NCI-H1048 (cell line): ENCODE measurements at places on chromosomes 1 and 21.

- no peak for DNase-seq
Observed at GRCh38 chr1:173249349-173249748, 42.2 kb upstream of the TNFSF4 start.

DNA sequence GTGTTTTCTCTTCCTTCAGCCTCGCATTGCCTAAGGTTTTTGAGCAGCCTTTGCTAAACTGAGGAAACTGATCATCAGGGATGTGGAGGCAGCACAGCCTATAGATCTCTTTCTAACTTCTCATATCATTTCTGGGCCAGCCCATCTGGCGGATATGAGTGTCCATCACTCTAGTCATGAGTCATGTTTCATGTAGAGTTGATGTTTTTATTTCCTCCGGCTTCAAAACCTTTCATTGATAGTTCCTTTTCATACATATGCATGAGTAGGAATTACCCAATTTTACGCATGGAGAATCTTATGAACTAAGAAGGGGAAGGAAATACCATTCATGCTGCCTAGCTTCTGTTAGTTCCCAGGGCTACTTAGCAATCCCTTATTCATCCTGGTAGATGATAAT, 66.3 kb downstream of the SPATA46 start:
- DNase-seq: no peak

- DNase-seq: no peak
Observed at GRCh38 chr1:179941454-179941853, 13.2 kb upstream of the CEP350 start.

DNA sequence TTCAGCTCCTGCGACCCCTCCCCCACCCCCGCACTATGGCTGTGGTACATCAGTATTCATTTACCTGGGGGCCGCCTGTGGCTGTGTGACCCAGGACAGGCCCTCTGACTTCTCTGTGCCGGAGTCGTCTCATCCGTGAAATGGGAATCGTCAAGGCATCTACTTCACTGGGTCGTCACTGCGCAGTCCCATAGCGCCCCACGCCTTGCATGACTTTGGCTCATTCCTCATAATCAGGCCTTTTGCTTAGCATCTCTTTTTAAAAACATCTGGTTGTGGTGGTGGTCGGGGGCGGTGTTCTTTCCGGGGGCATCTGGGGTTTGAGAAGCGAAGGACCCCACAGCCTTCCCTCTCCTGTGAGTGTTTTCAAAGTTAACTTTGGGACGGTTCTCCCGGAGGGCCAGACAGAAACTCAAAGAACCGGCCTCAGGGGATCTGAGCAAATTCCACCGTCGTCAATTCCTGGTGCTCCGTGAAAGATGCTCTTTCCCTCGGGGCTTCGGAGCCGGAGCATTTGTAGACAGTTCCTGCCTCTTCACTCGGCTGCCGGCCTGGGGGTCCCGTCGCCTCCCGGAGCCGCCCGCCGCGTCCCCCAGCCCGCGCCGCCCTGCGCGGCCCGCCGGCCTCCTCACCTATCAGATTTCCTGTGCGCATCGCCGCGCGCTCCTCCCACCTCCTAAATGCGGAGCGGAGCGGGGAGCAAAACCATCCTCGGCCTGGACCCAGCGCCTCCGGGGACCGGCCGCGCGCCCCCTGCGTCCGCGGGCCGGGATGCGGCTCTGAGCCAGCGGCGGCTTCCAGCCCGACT, at the start of gene B3GALT5:
TSS of gene B3GALT5 (plus strand) at position 708 of the 808 bp plus-strand sequence. CDS start 47,620 bp downstream, outside the sequence.
- DNase-seq: no peak

DNA sequence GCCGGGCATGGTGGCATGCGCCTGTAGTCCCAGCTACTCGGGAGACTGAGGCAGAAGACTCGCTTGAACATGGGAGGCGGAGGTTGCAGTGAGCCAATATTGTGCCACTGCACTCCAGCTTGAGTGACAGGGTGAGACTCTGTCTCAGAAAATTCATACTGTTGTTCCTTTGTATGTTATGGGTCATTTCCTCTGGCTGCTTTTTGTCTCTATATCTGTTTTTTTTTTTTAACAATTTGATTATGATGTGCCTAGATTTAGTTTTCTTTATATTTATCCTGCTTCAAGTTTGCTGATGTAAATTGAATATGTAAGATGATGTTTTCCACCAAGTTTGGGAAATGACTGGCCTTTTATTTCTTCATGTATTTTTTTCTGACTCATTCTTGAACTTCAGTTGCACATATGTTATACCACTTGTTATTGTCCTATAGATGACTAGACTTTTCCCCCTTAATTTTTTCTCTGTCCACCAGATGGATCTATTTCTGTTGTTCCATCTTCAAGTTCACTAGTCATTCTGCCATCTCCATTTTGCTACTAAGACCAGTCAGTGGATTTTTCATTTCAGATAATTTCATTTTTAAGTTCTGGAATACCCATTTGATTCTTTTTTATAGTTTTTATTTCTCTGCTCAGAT, 173.5 kb downstream of the GALNT2 start:
- no peak for DNase-seq

DNA sequence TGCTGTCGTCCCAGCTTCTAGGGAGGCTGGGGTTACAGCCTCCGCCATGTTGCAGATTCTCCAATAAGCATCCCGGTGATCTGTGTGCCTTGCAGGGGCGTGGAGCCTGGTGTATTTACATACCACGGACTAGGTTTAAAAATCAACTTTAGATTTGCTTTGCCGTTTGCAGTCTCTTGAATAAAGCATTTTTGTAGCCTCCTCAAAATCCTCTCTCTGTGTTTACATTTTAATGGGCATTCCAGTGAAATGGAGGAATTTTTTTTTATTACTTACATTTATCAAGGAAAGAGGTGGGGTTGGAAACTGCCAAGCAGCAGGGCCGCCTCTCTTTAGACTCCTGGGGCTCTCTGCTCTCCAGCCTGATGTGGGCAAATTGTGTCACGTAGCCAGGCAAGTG, 437.5 kb upstream of the VAMP3 start:
- no peak for DNase-seq

DNA sequence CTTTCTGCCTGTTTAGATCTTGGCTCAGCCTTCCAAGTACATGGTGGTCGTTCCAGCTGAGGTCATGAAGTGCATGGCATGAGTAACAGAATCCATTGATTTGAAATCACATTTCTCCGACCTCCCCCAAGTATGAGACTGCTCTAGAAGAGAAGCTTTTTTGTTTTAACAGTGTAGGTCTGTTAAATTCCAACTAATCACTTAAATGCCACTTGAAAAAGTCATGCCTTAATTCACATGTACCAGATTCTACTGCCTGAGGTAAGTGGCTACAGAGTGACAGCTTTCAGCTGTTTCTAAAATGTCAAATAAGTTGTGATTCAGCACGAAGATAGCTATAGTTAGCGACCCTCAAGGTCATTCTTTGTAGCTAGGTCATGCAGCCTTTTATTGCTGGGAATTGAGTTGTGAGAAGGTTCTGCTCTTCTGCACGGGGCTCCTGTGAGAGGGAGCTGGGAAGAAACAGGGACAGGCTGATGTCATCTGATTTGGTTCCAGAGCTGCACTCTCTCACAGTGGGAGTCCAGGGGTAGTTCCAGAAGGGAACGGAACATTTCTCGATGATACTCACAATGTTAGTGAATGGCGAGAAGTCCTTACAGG, 112.7 kb downstream of the VPS13D start:
- no peak for DNase-seq

GRCh38 chr21:40936178-40936577, 89.2 kb upstream of the DSCAM start:
- DNase-seq: no peak

- DNase-seq: no peak
Observed at GRCh38 chr1:204725821-204726448, 40.4 kb upstream of the LRRN2 start.

DNA sequence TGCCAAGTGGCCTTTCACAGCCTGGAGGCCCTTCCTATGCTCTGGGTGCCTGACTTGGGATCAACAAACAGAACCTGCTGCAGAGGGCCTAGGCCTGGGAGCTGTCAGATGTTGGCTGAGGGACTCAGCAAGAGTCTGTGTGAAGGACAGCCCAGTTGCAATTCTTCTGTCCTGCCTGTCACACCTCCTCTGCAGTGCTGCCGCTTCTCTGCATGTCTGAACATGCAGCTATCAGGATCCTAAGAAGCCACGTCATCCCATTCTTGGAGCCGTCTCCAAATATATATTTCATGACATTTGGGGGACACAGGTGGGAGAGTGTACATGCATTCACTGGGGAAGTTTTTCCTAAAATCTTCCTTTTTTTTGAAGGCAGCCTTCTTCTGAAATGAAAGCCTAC, 8.6 kb downstream of the FCAMR start:
- no peak for DNase-seq

DNA sequence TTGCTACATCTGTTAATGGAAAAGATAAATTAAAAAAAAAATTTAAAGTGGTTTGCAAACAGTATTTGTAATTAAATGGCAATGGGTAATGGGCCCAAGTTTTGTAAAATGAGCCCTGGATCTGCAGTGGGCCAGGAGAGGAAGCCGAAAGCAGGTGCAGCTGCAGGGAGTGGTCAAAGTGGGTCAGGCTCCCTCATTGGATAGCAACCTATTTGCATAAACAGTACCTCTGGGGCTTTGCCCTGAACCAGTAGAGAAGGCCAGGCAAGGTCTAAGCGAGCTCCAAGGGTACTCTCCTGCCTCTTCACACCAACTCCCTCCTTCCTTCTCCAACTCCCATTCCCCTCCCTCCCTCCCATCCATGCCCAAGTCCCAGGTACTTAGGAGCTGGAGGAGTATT, 138.9 kb downstream of the HMGB4 start:
- DNase-seq: no peak

- no peak for DNase-seq
Observed at GRCh38 chr21:37797403-37797802, 118.9 kb downstream of the KCNJ6 start.

- no peak for DNase-seq
Observed at GRCh38 chr21:17738176-17738953, 80.8 kb downstream of the C21orf91 start.

- DNase-seq: no peak
Observed at GRCh38 chr1:79568411-79568810, 561.9 kb upstream of the ADGRL4 start.

- no peak for DNase-seq
Observed at GRCh38 chr1:236514703-236515442, 8.9 kb upstream of the LGALS8 start.

DNA sequence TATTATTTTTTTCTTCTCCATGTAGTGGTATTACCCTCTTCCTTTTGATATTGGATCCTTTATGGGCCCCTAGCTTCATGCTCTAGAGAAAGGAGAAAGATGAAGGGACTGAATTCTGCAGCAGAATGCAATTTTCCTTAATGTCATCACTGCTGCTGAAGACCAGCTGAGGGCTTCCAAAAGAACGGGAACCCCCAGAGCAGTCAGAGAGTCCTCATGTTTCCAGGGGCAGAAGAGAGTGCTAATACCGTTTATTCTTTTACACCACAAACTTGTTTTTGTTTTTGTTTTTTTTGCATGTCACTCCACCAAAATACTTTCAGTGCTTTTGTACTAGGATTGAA, 21.1 kb upstream of the TBX15 start:
- no peak for DNase-seq

DNA sequence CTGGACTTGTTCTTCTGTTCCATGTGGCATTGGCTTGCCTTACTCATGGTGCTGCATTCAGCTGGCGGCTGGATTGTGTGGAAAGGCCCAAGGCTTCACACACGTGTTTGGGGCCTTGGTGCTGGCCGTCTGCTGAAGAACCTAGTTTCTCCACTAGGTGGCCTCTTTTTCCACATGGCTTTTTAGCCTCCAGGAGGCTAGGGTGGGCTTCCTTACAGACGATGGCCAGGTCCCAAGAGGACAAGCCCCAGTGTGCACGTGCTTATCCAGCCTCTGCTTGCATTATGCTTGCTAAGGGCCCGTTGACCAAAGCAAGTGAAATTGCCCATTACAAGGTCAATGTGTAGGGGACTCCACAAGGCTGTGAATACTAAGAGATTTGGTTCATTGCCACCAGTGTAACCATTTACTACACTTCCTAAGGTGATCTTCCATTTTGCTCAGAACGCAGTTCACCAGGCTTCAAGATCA, 47.5 kb upstream of the FOXO6 start:
- no peak for DNase-seq

DNA sequence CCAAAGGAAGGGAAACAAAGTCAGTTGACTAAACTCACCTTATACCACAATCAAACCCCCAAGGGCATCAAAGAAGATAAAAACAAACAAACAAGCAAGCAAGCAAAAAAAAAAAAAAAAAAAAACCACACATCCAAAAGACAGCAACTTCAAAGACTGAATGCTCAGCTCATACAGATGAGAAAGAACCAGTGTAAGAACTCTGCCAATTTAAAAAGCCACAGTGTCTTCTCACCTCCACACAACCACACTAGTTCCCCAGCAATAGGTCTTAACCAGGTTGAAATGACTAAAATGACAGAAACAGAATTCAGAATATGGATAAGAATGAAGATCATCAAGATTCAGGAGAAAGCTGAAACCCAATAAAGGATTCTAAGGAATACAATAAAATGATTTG, 193.4 kb downstream of the FAF1 start:
- no peak for DNase-seq

GRCh38 chr1:156149374-156150332, 3.7 kb upstream of the SEMA4A start:
- no peak for DNase-seq

DNA sequence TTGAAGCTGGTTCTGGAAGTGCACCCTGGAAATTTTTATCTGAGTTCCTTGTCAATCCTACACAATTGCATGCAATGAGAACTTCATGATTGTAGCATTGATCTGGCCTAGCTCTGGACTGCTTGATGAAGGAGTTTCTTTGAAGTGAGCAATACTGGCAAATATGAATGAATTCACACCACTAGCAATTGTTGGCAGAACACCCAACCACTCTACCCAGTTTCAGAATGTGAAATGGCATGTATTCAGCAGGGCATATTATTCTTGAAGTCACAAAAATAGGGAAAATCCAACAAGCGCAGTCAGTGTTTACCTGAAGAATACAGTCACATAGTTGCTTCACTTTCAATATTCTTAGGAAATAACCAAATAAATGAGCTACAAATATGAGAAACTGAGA, 57.3 kb downstream of the RGS5 start:
- DNase-seq: no peak

- DNase-seq: no peak
Observed at GRCh38 chr21:18155508-18156193, 89.0 kb upstream of the CHODL start.

- DNase-seq: no peak
Observed at GRCh38 chr1:162695687-162696086, 63.4 kb downstream of the DDR2 start.

DNA sequence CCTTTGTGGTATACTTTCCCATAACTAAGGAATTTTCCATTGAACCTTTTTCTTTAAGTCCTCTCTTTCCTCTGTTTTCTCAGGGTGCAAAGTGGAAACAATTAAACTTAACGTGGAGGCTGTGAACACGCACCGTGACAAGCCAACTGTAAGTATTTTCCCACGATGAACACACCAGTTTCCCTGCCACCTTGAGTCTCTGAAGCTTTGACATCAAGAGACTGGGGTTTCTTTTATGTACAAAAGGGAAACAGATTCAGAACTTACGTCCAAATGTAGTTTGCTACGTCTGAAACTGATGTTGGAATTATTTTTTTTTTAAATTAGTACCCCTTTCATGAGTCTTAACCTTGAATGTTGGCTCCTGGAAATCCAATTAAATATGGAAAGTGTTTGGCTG, 17.2 kb upstream of the C4BPB start:
- no peak for DNase-seq
